ENCODE measurements at places on chromosomes 11 and 22. TPM values are rescaled to one million over a fixed set of nuclear protein-coding genes. Genes with fewer than 3 reads are reported as not detected.

DNA sequence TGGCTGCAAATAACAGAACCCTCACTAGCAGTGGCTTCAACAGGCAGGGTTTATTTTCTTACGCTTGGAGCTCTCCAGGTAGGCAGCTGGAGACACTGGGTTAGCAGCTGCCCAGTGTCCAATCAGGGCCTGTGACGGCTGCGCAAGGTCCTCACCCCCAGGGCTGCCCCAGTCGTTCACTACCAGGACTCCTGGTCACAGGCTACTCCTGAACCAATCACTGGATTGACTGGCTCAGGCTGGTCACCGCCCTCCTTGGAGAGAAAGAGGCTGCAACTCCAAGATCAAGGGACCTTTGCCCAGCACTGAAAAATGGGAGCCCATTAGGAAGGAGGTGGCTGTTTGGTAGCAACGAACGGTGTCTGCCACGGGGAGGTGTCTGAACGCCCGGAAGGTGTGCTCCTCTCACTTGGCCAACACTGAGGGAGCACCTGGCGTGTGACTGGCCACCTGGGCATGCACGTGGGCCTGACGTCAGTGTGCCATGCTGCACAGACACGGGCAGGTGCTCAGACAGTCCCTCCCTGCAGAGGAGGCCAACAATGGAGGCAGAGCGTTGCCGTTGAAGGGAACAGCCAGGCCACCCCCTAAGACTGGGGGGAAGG lies 5.1 kb downstream of the ARSA start:
- DNase-seq: no peak

GRCh38 chr11:34438529-34439507 lies at the start of gene CAT:
Gene CAT (plus strand): TSS chr11:34438934. CDS start chr11:34439014, 80 bp downstream.
- peak; percentile 99 for DNase-seq

- DNase-seq: no peak
Measured at GRCh38 chr11:92967178-92967577, 2.3 kb upstream of the MTNR1B start.

CCDC89 gene
- not detected for total RNA-seq

FGF3 gene
- not detected for total RNA-seq

GRCh38 chr22:20866736-20867135 lies 7.9 kb downstream of the SNAP29 start:
- no peak for DNase-seq

DNA sequence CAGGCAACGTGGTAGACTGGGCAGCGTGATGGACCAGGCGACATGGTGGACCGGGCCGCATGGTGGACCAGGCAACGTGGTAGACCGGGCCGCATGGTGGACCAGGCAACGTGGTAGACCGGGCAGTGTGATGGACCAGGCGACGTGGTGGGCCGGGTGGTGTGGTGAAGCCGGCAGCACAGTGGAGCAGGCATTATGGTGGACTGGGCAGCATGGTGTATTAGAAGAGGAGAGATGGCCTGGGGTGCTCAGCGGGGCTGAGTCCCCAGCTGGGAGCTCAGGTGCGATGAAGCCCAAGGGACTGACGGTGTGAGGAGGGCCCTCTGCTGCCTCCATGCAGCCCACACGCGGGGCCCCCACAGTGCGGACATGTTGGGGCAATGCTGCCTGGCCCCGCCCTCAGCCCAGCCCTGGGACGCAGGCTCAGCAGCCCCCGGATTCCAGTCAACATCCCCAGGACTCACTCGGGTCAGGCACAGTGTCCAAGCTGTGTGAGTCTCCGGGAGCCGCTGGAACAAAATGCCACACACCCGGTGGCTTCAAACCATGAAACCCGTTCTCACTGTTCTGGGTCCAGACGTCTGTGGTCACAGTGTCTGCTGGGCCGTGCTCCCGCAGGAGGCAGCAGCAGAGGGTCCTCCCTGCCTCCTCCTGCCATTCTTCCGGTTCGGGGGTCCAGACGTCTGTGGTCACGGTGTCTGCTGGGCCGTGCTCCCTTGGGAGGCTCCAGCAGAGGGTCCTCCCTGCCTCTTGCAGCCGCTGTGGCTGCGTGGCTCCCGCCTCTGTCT lies 1084.9 kb downstream of the BRD1 start:
- DNase-seq: no peak

DNA sequence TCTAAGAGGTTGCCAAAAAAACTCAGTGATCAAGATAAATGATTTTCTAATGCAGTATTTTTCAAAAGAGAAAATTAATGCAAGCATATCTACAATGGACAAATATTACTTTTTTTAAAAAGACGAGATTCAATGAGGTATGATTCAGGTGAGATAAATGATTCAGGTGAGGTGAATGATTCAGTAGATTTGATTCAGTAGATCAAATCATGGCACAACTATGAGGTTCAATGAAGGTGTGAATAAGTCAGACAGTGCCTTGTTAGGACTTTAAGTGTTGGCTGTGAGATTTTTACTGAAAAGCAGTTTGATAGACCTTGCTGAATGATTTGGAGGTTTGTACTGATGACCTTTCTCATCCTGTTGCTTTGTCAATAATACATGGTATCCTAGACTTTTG lies 742.2 kb downstream of the NELL1 start:
- no peak for DNase-seq

- no peak for DNase-seq
Measured at GRCh38 chr22:46453006-46453828, 84.2 kb downstream of the CELSR1 start.

DNA sequence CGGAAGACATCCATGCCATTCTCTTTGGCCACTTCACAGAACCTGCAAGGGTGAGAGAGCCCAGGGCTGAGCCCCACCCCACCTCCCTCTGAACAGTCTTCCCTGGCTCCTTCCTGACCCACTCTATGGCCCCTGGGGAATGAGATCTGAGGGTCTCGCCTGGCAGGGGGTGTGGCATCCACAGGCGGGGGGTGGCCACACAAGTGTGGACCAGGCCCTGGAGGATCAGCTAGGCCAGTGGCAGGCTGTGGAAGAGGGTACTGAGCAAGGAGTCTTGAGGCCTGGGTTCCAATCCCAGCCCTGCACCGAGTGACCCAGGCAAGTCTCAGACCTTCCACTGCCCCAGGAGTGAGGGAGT lies 5.6 kb upstream of the LRFN4 start:
- DNase-seq: no peak

Measured in MG63 (cell line).